ENCODE measurements at places on chromosomes 7 and 10. TPM values are rescaled to one million over a fixed set of nuclear protein-coding genes. Genes with fewer than 3 reads are reported as not detected.

LRRC18 gene
- total RNA-seq: not detected

DNA sequence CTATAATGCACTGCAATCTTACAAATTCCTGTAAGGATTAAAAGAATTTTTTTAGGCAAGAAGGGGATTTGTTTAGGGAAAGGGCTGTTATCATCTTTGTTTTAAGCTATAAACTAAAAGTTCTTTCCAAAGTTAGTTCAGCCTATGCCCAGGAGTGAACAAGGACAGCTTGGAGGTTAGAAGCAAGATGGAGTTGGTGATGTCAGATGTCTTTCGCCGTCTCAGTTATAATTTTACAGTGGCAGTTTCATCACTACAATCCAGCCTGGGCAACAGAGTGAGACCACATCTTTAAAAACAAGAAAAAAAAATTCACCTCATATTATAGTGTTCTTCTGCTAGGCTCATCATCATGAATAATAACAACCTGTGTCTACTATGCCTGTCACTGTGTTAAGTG is 2.1 kb upstream of the TOMM7 start:
- H3K36me3 ChIP-seq: no peaks in the 10 kb centered on the region
- H3K4me1 ChIP-seq: peaks cover 17% of the 10 kb centered on the region
- no peak for DNase-seq

DNA sequence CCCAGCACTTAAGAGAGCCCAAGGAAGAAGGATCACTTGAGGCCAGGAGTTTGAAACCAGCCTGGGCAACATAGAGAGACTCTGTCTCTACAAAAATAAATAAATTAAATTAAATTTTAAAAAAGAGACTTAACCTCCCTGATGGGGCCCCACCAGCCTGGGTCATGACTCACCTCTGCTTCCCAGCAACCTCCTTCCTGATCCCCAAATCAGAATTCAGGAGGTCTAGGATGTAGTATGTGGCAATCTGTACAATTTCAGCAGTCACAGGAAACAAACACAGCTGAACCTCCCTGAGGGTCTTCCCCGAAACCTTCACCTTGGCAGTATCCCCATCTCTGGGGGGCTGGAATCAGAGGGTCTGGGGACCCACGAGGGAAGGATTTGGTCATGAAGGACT is 9.7 kb upstream of the PPP1R35 start:
- no peak overlapping the region for H3K4me3 ChIP-seq
- no peak for DNase-seq
- H3K4me1 ChIP-seq: peaks cover 22% of the 10 kb centered on the region
- no peaks in the 10 kb centered on the region for H3K36me3 ChIP-seq
- H3K27ac ChIP-seq: no peak overlapping the region

GRCh38 chr7:125467996-125468854 is 538.6 kb upstream of the POT1 start:
- no peaks in the 10 kb centered on the region for H3K4me1 ChIP-seq
- H3K27me3 ChIP-seq: no peaks in the 10 kb centered on the region
- no peaks in the 10 kb centered on the region for H3K36me3 ChIP-seq
- H3K4me3 ChIP-seq: no peak overlapping the region

GRCh38 chr10:90856964-90857634 is 740 bp downstream of the HTR7 start:
- H3K27ac ChIP-seq: no peak overlapping the region
- H3K4me3 ChIP-seq: peak overlapping the region; percentile 69
- peaks cover 20% of the 10 kb centered on the region for H3K4me1 ChIP-seq
- no peak for DNase-seq

- no peaks in the 10 kb centered on the region for H3K27me3 ChIP-seq
- H3K4me3 ChIP-seq: no peak overlapping the region
- peak; percentile 56 for DNase-seq
- H3K27ac ChIP-seq: no peak overlapping the region
- H3K36me3 ChIP-seq: no peaks in the 10 kb centered on the region
Observed at GRCh38 chr7:13217768-13218167, 530.3 kb downstream of the ARL4A start.

Data from astrocyte (in vitro differentiated cells and primary cell).